ENCODE measurements at places on chromosomes 4 and X.

DNA sequence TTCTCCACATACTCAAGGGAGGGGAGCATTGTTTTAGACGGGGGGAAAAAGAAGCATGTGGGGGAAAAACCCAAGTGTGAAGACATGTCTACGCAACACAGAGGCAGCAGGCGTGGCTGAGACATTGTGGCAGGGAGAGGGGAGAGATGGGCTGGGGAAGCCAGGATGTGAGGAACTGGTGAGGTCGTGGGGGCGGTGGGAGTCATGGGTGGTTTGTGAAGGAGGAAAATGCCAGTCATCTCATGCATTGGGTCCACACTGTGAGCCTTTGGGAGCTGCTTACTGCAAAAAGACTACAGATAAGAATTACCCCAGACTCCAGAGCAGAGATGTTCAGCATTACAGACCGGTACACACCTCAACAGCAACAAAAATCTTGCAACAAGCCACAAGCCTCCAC, 2.1 kb downstream of the JAKMIP1 start:
- peak; percentile 46 for DNase-seq

- DNase-seq = no peak
Observed at GRCh38 chr4:97866821-97867556, 276.3 kb downstream of the STPG2 start.

GRCh38 chr4:87024201-87024600, 89.4 kb downstream of the AFF1 start:
- DNase-seq = no peak

- DNase-seq = no peak
Observed at GRCh38 chr4:11037637-11038036, 353.1 kb upstream of the CLNK start.

DNA sequence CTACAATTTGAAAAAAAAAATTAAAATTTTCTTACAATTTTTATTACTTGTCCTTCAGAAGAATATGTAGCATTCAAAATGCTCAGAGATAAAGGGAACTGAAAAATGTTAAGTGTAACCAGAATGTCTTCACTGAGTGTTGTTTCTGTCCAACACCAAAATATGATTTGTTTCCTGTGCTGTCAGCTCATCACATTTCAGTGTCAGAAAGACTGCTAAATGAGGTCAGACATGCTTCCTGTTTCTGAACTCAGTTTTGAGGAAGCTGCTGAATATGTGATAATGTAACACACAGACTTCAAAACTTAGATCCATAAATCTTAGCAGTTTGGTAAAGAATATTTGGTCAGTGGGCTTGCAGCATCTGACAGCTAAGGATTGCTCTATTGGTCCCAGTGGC, 1849.7 kb downstream of the PCDH7 start:
- DNase-seq = no peak
